ENCODE measurements at places on chromosomes 11 and 22.

DNA sequence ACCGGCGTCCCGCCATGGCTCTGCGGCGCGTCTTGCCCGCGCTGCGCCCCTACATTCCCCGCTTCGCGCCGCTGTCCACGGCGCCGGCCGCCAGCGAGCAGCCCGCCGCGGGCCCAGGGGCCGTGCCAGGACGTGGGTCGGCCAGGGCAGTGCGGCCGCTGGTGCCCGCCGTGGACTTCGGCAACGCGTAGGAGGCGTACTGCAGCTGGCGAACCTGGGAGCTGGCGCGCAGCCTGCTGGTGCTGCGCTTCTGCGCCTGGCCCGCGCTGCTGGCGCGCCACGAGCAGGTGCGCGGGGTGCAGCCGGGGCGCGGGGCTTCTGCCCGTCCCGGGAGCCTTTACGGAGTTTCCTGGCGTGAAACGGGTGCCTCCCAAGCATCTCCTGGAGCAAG lies 20.1 kb downstream of the DGCR6L start:
- DNase-seq: no peak

GRCh38 chr11:114132417-114132816 lies 72.9 kb downstream of the ZBTB16 start:
- no peak for DNase-seq

- no peak for DNase-seq
Measured at GRCh38 chr22:44801476-44801875, 49.1 kb downstream of the ARHGAP8 start.

DNA sequence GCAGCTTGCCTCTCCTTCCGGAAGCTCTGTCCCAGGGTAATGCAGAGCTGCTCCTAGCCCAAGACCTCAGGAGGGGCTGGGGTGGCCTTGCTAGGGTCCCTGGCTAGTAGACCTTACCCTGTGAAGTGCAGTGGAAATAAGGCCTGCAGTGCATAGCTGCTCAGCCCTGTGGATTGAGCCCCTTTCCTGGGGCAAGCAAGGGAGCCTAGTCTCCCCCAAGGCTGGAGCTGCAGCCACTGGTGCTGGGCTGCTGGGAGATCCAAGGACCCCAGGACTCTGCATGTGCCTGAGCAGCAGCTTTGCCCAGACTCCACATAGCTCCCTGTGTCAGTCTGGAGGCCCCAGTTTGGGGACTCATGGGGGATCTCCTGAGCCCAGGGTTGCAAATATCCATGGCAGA lies 57.9 kb downstream of the FANCF start:
- DNase-seq: no peak

- DNase-seq: no peak
Measured at GRCh38 chr22:37210041-37210803, 2.1 kb downstream of the SSTR3 start.

GRCh38 chr22:18013436-18013835 lies 10.9 kb downstream of the MICAL3 start:
- no peak for DNase-seq

GRCh38 chr11:66312549-66313320 lies 4.1 kb downstream of the CD248 start:
- peak; percentile 99 for DNase-seq

- DNase-seq: no peak
Measured at GRCh38 chr22:49487950-49488349, 339.7 kb downstream of the BRD1 start.

DNA sequence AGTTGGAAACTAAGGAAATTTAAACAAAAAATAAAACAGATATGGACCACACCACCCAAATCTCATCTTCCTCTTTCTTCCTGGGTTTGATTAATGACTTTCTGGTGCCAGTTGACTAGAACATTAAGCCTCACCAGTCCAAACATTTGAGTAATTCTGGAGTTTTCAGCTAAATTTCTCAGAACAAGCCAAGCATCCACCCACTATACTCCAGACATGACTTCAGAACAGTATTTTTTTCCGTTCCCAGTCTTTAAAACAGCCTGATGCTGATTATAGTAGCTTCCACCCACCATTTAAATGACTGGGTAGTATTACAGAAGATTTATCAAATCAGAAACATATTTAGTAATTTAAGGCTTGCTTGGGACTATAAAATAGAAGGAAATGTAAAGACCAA lies 230.9 kb upstream of the UBASH3B start:
- DNase-seq: no peak

GRCh38 chr11:129959687-129960086 lies 42.9 kb downstream of the PRDM10 start:
- no peak for DNase-seq

DNA sequence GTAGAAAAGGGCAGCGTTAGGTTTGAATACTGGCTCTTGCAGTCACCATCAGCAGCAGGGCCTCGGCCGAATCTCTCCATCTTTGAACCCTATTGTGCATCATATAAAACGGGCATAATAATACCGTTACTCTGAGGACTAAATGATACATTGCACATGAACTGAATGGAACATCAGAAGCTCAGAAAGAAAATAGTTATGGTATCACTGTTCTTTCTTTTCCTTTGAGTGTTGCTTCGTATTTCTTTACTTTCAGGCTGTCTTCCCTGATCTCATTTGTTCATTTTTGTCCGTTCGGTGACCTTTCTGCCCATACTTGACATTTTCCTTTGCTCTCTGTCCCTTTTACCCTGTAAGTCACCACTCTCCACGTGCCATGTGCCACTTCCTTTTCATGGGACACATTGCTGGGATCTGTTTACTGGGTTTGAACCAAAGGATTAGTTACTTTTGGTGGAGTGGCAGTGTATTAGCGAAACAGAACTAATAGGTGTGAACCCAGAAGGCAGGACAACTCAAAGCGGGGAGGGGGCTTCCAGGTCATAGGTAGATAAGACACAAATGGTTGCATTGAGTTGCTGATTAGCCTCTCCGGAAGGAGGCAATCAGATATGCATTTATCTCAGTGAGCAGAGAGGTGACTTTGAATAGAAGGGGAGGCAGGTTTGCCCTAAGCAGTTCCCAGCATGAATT lies 717 bp upstream of the ZNF202 start:
- DNase-seq: no peak

GRCh38 chr11:2477254-2477653 lies 32.4 kb downstream of the KCNQ1 start:
- no peak for DNase-seq

GRCh38 chr22:36439481-36440271 lies 41.8 kb downstream of the TXN2 start:
- no peak for DNase-seq

DNA sequence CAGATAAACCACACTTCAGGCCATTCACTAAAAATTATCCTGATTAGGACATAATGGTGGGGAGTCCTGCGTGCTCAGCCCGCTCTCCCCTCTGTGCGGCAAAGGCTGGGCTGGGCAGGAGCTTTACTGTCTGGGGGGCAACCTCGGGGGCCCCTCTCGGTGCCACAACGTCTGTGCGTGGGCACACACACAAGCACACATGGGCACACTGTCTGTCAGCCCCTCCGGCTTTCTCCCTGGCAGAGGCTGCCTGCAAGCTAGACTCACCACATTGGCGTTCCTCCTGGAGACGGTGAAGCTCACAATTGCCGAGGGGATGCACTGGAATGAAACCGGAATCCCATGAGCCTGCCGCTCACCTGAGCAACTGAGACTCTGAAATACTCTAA lies 5.2 kb downstream of the MLC1 start:
- DNase-seq: no peak

DNA sequence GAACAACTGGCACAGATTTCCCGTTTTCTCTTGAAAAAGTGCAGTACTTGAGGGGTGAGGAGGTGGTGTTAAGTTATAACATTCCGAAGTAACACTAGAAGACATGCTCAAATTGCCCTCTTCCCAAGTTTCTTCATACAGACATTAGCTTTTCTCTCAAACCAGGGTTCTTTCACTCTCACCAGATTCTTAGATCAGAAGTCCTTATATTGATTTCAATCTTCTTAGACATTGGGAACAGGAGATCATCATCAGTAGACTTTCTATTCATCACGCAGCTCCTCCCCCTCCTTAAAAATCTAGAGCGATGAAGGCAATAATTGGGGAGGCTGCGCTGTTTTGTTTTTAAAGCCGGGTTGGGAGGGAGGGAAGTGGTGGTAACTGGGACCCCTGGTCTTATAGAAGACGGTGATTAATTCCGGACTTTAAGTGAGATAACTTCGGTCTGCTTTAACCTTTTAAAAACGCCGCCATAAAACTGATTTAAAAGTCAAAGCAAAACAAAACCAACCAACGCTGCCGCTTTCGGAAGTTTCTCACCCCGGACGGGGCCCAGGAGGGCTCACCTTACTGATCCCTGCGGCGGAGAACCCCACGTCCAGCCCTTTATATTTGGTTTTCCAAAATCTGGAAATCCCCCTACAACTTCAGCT lies 665 bp downstream of the USP28 start:
- DNase-seq: no peak

DNA sequence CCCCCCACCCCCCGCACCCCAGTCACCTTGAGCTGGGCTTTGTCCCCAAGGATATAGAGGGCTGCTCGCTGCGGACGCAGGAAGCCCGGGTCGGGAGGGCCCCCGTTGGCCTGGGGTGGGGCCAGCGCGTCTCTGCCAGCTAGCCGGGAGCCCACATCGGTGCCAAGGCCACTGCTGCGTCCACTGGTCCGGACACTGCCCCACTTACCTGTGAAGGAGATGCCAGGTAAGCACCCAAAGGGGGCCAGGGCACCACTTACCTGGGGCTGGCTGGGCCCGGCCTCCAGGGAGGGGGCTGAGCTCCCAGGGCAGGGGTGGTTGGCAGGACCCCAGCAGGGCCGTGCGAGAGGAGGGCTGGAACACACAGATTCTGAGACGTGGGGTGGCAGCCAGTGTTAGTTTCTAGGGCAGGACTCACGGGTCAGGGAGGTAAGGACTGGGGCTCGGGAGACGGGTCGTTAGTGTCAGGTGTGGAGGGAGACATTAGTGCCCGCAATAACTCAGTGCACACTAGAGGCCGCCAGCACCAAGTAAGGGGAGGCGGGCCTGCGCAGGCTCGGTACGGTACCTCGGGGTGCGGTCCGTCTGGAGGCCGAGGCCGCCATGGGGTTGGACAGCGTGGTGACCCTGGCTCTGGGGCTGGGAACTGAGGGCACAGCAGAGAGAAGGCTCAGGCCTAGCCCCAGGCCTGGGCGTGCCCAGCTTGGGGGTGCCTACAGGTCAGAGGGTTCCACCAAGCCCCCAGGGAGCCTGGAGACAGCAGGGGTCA lies 18.2 kb downstream of the SBF1 start:
- no peak for DNase-seq

DNA sequence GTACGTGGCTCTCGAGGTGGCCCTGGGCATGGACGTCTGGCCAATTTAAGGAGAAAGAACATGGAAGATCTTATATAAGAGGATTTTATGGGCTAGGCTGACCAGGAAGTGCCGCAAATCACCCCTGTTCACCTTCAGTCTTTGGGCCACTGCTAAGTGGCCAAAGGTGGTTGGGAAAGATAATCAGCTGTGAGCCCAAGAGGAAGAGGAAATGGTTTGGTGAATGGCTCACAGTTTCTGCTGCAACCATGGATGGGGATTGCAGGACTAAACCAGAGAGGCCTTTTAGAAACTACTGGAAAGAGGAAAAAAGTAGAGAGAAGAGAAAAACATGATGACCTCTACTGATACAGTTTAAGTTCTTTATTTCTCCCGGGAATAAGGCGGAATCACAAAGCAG lies 96.0 kb upstream of the ARHGAP20 start:
- no peak for DNase-seq

GRCh38 chr11:70761908-70762337 lies 363.6 kb downstream of the CTTN start:
- no peak for DNase-seq

DNA sequence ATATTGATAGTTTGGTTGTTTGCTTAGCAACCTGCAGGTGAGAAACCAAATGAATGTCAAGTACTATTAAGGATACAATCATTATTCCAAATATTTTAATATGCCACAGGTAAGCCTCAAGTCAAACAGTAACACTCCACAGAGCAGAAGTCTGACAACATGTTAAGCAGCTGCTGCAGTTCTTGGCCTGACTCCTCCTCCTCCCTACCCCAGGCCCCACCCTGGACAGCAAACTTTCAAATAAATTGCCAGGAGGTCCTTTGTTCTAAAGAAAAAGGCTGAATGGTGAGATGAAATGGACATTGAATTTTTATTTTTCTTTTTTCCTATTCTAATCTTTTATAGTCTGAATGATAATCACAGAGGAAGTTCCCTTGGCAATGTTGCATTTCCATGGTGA lies 260.0 kb upstream of the POU2AF2 start:
- no peak for DNase-seq

- DNase-seq: no peak
Measured at GRCh38 chr11:20887137-20887536, 217.8 kb downstream of the NELL1 start.

- peak; percentile 75 for DNase-seq
Measured at GRCh38 chr22:39661842-39662685, 91.5 kb downstream of the CACNA1I start.

DNA sequence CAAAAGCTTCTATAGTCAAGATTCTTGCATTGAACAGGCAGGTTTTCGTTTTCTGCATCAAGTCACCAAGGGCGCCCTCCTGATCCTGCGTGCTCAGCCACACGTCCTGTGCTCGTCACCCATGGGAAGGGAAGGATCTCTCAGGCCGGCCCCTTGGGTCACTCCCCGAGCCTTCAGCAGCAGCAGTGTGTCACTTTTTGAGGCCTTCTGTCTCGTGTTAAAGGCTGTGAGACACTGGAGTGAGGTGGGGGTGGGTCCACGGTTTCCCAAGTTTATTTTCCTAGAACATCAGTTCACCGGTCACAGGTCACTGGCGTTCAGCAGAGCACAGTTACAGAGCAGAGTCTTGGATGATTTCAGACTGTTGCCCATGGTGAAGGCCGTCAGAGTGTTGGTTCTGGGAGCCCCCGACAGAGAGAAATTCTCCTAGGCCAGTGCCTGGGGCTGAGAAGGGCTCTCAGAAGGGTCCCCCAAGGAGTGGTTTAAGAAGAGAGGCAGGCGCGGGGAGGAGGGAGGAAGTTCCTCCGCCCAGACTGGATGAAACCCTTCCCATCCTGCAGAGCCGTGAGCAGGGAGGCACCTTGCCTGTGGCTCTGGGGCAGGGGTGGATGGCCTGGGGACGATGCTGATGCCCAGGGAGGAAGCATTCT lies 13.5 kb upstream of the ADORA2A start:
- DNase-seq: no peak

All from activated T-cell treated with anti-CD3 and anti-CD28 coated beads for 1 hour (primary cell).